ENCODE measurements at places on chromosomes 4 and X.

GRCh38 chrX:123756320-123756719 lies 23.5 kb upstream of the THOC2 start:
- no peak for DNase-seq

DNA sequence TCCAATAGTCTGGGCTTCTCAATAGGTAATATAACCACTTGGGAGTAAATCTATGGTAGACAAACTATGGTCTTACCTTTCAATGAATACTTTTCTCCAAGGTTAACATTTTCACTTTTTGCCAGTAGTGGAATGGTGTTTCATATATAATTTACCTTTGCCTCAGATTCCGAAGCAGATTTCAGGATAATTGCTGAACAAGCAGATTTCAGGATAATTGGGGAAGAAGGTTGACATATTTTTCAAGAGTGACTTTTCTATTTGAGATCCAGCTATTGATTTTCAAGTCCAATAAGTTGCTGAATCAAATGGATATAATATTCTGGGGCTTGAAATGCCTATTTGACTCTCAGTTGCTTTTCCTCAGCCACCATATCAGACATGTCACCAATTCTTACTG lies 63.6 kb downstream of the SYTL5 start:
- DNase-seq = no peak

DNA sequence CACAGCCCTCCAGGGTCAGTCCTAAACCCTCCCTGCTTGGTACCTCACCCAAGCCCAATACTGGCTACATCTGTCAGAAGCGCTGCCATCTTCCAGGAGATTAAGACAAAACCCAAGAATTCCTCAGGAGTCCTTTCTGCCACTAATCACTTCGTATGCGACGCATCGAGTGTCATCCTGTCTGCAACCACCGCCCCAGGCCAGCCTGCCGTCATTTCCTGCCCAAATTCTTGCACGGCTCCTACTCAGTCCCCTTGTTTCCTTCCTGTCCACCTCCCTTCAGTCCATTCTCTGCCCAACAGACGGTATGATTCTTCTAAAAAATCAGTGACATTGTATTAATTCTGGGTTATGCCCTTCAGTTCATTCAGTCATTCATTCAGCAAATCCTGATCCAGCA lies 113.6 kb downstream of the NFKB1 start:
- no peak for DNase-seq

- no peak for DNase-seq
Observed at GRCh38 chr4:118968813-118969212, 80.2 kb downstream of the SYNPO2 start.

DNA sequence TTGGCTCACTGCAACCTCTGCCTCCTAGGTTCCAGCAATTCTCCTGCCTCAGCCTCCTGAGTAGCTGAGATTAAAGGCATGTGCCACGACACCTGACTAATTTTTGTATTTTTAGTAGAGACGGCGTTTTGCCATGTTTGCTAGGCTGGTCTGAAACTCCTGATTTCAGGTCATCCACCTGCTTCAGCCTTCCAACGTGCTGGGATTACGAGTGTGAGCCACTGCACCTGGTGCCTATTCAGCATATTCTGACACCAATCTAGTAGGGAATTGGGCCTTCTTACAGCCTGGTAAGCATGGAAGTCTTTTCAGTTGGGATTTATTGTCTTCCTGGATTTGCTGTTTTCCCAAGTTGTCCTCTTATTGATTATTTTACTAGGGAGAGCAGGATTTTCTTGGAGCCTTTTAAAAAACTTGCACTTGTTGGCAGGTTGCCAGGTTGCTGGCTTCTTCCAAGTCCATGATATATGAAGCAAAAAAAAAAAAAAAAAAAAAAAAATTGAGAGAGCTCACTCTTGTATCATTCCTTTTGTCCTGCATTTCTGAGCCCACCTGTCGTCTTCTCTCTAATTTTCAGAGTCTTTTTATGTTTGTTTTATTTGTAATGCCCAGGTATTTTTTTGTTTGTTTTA lies 43.7 kb downstream of the TMPRSS11E start:
- no peak for DNase-seq

GRCh38 chr4:137345597-137345996 lies 186.7 kb downstream of the PCDH18 start:
- DNase-seq = no peak

- DNase-seq = no peak
Observed at GRCh38 chr4:7238300-7238960, 46.1 kb downstream of the SORCS2 start.
